ENCODE measurements at places on chromosomes 2 and 18.
A peak's percentile ranks its signal among the peaks of the same experiment; 100 is the strongest.

DNA sequence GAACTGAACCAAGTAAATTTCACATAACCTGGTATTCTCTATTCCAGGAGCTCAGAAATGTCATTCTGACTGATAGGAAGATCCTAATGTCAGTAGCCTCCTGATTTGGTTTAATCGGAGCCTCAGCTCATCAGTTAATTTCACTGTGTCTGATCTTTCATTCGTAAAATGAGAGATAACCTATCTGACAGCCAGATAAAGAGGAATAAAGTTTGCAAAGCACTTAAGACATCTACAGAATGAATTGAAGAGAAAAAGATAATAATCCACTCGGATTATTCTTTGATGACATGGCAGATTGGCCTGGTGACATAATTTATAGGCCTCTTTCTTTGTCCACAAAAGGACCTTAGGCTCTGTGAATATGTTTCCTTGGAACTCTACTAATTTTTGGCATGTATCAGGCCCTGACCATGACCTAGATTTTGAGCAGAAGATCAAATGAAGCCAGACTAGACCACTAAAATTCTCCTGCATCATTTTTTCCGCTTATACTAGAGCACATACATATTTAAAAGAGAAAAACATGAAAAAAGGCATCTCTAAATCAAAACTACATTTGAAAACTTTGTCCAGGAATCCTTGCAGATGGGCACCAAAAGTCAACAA lies 312.4 kb downstream of the MTX2 start:
- DNase-seq: no peak

DNA sequence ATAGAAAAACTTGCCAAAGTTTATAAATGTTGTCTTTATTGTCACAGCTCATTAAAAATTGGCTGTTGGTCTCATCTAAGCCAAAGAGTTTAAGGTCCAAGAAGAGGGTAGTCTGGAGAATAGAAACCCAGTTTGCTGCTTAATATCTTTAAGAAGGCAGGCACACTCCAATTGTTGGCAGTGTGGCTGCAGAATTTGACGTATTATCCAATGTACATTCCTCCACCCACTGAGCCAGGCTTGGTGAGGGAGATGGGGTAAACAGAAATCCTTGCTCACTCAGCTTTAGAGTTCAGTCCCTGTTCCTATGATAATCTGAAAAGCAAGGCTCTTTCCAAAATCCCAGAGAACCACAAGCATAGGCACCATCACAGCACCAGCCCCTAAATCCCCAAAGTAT lies 10.7 kb upstream of the ADD2 start:
- DNase-seq: no peak

GRCh38 chr2:168573128-168573903 lies 117.2 kb downstream of the CERS6 start:
- DNase-seq: no peak

DNA sequence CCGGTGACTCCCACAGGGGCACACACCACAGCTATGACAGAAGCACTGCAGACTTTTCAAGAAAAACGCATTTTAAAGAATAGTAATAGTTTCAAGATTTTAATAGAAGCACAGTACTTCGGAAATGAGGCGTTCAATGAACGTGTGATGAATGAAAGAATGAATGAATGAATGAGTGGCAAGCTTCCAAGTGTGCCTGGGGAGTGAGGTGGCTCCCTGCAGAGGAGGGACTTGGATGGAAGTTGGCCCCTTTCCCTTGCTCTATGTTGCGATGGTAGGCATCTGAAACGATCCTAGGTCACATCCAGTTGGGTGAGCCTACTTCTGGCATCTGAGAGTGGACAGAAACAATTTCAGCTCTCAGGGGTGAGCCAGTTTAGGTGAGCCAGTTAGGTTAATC lies 65.6 kb downstream of the NCKAP5 start:
- no peak for DNase-seq

GRCh38 chr18:60754413-60755009 lies 381.9 kb upstream of the MC4R start:
- DNase-seq: no peak

GRCh38 chr2:6580982-6581381 lies 284.7 kb downstream of the CMPK2 start:
- no peak for DNase-seq

DNA sequence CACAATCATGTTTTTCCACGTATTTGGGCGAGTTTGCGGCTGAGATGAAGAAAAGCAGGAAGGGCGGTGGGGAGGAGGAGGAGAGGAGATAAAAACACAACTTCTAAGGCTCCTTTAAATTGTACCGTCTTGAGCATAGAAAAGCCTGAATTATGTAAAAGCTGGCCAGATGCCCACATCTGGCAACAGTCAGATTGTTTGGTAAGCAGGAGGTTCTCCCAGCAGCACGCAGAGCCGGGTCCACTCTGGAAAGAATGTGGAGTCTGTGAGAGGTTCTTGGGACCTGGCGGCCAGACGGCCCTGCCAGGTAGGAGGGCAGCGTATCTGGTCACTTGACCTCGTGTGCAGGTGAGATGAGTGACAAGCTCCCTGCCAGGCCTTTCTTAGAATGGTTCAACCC lies 215.3 kb upstream of the APCDD1 start:
- no peak for DNase-seq

GRCh38 chr2:164657129-164657528 lies 35.8 kb upstream of the GRB14 start:
- no peak for DNase-seq

DNA sequence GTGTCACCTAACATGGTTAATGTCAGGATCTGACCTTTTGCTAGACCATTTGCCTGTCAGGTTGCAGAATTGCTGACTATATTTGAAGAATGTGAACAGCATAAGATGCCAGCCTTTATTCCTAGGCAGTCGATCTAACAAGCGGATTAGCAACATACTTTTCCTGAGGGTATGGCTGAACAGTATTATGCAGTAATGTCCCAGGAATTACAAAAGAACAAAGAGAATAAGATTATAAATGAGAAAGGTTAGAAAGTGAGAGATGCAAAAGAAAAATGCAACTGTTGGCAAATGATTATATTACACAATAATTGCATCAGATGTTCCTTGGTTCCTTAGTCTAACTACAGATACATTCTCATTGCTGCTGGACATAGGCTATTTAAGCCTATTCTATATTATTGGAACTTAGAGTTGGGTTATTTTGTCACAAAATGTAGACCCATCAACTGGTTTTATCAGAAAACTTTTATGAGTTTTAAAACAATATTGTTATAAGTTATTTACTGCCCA lies 647.1 kb upstream of the CRIM1 start:
- no peak for DNase-seq

DNA sequence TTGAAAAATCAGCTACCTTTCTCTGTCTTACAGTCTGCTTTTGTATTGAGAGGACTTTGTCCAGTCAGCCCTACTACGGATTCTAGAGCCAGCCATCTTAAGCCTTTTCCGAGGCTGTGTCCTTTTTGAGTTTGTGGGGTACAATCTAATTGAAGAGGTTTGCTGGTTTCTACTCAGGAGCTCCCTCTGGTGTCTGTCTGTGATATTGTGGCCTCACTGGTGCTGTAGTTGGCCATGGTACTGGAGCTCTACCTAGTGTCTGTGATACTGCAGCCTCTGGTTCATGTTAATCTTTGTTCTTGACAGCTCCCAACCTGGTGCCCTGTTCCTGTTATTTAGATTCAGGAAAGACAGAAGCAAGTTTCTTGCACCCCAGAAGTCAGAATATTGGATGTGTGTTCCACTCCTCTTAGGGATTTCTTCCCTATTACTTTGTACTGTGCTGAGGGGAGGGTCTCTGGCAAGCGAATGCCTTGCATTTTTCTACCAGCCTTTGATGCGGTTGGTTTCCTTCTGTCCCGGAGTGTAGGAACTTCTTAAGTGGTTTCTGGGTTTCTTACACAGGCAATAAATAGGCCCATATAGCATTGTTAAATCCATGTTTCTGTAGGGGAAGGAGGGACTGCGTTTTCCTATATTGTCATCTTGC lies 78.5 kb downstream of the ACSL3 start:
- peak; percentile 78 for DNase-seq

DNA sequence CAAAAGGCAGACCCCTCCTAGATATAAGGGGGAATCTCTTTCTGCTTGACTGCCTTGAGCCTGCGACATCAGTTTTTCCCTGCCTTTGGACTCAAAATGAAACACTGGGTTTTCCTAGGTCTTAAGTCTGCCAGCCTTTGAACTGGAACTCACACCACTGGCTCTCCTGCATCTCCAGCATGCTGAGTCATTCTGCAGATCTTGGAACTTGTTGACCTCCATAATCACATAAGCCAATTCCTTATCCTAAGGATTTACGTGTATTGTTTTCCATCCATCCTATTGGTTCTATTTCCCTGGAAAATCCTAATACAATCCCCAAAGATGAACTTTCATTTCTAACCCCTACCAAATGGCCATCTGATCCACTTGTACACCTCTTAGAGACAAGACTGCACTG lies 88.0 kb downstream of the AFF3 start:
- DNase-seq: no peak

DNA sequence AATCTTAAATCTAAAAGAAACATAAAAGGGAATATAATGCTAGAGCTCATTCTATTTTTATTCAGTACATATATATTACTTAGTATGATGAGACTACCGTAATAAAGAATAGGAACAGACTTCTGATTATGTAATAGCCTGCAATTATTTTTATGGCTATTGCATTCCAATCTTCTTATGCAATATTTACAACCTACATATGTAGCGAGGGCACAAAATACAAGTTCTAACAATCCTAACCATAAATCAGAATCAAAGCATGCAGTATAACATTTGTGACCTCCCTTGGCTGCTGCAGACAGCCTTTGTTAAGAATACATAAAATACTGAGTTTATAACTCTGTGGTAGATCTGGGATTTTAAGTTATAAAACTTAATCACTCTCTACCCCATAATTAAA lies 177.6 kb downstream of the BABAM2 start:
- no peak for DNase-seq

DNA sequence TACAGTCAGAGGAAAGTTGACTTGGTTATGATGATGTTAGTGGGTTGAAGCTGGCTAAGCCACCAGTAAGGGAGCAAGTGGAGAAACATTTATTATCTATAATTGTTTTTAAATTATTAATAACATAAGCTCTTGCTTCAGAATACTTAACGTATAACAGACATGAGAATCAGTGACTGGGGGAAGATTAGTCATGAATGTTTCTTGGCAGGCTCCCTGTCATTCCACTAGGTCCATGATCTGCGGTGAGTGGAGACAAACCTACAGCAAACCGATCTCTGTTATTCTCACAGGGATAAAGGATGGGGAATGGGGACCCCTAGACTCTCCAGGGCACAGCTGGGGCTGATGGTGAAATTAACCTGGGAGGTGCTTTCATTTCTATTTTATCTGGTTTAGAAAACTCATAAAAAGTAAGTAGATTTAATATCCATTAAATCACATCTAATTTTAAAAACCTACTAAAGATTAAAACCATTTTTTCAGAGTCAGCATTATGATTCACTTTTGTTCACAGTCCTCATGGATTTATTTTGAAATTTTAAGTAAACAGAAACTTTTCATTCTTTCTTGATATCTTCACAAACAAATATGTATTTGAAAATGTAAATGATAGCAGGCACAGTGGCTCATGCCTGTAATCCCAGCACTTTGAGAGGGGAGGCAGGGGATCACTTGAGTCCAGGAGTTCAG lies 420.3 kb downstream of the PTPRM start:
- DNase-seq: no peak

DNA sequence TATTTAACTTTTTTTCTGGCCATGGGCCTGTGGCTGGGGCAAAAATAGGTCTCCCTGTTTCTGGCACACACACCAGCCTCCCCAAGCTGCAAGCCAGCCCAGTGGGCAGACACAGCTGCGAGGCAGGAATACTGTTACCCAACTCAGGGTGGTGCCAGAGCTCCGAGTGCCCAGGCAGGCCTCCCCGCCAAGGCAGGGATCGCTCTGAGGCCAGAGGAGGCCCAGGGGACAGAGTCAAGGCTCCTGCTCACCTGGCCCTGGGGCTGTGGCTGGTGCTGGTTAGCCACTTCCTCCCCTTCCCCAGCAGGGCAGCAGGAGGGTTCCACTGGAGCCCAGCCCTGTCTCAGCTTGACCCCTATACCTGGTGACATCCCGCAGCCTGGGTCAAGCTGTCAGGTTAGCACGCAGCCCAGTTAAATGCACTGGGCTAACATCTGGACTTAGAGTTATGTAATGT lies 67.1 kb upstream of the EPAS1 start:
- DNase-seq: no peak

- no peak for DNase-seq
Observed at GRCh38 chr2:223586261-223586660, 15.9 kb downstream of the SCG2 start.

GRCh38 chr2:150468350-150468960 lies 19.0 kb downstream of the RND3 start:
- no peak for DNase-seq

DNA sequence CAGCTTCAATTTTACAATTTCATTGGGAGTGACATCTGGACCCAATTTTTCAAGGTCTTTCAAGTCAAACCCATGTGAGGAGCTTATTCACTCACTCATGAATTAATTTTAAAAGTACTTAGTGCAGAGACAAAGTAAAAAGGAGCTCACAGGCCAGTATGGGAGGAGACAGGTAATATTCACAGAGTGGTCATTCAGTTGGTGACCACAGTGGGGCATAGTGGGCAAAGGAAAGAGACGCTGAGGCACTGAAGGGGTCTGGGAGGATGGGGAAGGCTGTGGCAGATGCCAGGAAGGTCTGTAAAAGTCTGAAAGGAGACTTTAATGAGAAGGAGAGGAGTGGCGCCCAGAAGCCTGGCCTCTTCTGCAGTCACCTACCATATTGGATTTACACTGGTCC lies 76.0 kb downstream of the CD8B2 start:
- no peak for DNase-seq

DNA sequence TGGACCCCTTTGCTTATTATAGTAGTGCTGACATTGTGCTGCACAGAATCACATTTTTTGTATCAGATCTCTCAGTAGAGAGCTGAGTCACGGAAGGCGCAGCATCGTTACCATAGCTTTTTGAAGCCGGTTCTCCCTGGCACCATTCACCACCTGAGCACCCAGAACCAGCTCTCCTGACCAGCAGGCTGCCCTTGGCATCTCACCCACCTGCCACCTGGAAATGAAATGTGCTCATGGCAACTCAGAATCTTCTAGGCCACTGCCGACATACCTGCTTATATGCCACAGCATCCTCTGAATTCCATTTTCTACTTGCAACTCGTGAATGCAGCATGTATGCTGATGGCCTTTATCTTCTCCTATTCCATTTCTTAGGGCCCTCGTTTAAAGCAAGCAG lies 62.7 kb downstream of the COA5 start:
- DNase-seq: no peak

DNA sequence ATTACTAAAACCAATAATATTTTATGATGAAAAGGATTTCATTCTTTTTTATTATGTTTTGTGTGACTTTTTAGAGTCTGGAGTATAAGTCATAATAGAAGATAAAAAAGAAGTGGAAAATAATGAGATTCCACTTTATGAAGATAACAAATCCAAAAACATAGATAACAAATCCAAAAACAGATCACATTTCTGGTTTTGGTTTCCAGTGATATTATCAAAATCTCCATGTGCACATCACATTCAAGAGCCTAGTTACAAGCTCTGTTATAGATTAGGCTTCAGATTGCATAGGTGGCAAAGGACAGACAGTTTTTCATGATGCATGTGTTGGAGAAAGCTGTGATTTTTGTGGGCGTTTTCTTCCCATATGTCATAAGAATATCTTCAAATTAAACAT lies 648.2 kb downstream of the STK39 start:
- DNase-seq: no peak

Measured in activated CD8-positive, alpha-beta memory T cell treated with anti-CD3 and anti-CD28 coated beads for 24 hours (primary cell).